Activated CD4-positive, alpha-beta memory T cell treated with anti-CD3 and anti-CD28 coated beads for 36 hours (primary cell): ENCODE measurements at places on chromosomes 16 and 17. TPM values are rescaled to one million over a fixed set of nuclear protein-coding genes. Genes with fewer than 3 reads are reported as not detected.

Gene HOXB3
- 2.6 TPM for total RNA-seq

Gene RNU2-1
- total RNA-seq = 5,687 TPM

Gene BPTF
- 67.6 TPM for total RNA-seq

Gene MT3
- total RNA-seq = 3.1 TPM

Gene ALDOC
- 77.3 TPM for total RNA-seq

Gene KCNG4
- total RNA-seq = not detected

Gene TMEM114
- not detected for total RNA-seq

Gene NPIPA3
- total RNA-seq = 2.2 TPM

Gene KLHL10
- 0.12 TPM for total RNA-seq

Gene ABCA6
- not detected for total RNA-seq

Gene HGS
- total RNA-seq = 96.9 TPM

Gene TUBB3
- total RNA-seq = 1.4 TPM

Gene MBTD1
- 7.8 TPM for total RNA-seq

Gene MMD
- total RNA-seq = 22.1 TPM

Gene TMED6
- total RNA-seq = 0.58 TPM

Gene IGSF6
- 0.12 TPM for total RNA-seq

Gene CD7
- 570 TPM for total RNA-seq

Gene SLC5A2
- not detected for total RNA-seq

Gene CHD9NB
- not detected for total RNA-seq

Gene TBC1D3
- not detected for total RNA-seq

Gene ZNRF1
- 45.6 TPM for total RNA-seq

Gene DOC2B
- 0.02 TPM for total RNA-seq

Gene APPBP2
- 25.7 TPM for total RNA-seq

Gene TP53TG3B
- not detected for total RNA-seq

Gene AOC2
- total RNA-seq = 2.0 TPM
